ENCODE measurements at places on chromosomes 11 and 22.

GRCh38 chr11:60905551-60906113 is 753 bp downstream of the PRPF19 start:
- peak; percentile 45 for DNase-seq

GRCh38 chr11:16043617-16044016 is 312.7 kb downstream of the SOX6 start:
- DNase-seq: no peak

- DNase-seq: no peak
Observed at GRCh38 chr22:25797498-25798290, 55.7 kb downstream of the MYO18B start.

DNA sequence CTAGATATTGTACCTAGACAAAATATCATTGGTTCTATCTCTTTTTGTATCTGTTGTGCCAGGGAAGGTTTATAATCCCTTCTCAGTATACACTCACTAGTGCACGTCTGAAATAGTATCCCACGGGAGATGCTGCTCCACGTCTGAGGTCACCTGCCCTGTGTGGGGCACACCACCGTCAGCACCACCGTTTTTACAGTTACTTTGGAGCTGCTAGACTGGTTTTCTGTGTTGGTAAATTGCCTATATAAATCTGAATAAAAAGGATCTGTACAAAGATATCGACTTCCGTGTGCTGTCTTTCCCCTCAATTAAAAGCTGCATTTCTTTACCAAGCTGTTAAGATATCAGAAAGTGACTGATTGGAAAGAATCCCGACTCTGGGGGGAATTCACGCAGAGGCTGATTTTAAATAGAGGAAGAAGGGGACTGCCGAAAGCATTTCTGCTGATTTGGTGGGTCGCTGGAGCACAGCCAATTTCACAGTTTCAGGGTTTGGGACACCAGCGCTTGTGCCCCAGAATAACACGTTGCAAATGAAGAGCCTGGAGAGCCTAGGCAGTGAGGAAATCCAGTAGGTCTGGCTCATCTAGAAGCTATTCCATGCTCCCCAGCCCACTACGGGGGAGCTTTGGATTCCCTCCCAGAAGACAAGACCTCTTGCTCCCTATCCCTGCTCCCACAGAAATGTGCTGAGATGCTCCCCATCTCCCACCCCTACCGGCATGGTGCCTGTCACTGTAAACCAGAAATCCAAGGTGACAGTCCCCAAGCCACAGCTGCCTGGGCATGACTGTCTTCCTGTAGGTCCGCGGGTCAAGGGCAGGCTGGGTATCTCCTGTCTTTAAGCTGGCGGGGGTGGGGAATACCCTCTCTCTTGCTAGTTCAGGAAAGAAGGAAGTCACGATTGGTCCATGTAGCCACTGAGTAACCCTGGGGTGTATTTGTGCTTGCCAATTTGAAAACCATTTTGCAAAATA is 12.7 kb upstream of the MYO18B start:
- no peak for DNase-seq

GRCh38 chr11:16612566-16613261 is 125.7 kb upstream of the C11orf58 start:
- no peak for DNase-seq

- no peak for DNase-seq
Observed at GRCh38 chr11:80524349-80524748, 1083.5 kb upstream of the TENM4 start.

- DNase-seq: no peak
Observed at GRCh38 chr11:68961245-68961644, 19.5 kb downstream of the MRGPRD start.

DNA sequence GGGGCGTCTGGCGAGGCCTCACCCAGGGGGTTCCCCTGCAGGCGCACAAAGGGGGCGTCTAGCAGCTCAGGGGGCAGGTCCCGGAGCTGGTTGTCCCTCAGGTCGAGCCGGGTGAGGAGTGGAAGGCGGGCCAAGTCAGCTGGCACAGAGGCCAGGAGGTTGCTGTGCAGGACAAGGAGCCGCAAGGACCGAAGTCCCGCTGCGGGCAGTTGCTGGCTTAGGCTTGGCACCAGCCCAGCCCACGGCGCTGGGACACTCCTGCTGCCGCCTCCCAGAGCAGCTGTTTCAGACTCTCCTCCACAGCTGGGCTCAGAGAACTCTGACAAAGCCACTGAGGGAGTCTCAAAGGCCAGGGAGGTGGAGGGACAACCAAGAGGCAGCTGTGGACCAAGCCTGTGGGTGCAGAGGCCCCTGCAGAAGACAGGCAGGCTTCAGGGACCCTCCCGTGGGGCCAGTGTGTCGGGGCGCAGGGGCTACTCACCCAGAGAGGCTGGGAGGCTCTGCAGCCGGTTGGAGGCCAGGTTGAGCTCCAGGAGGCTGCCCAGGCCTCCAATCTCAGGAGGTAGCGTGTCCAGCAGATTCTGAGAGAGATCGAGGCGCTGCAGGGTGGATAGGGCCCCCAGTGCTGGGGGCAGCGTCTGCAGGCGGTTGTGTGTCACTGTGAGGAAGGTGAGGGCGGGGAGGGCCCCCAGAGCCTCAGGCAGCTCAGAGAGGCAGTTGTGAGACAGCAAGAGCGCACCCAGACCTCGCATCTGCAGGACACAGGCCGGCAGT is 2.2 kb downstream of the PIDD1 start:
- DNase-seq: no peak

DNA sequence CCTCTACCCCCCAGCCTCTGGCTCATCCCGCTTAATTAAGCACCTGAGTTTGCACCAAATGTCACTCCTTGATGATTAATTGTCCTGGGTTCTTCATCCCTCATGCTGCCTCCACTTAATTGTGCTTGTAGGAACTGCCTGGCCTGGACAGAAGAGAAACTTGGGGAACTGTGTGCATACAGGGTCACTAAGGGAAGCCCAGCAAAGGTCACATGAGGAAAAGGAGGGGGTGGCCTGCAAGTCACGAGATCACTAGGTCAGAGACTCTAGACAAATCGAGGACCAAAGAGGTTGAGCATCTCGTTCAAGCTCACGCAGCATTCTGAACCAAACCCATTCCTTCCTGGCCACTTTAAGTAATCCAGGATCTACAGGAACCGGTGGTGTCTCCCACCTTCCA is 75.8 kb downstream of the PDE2A start:
- no peak for DNase-seq

- no peak for DNase-seq
Observed at GRCh38 chr11:106717222-106717621, 301.1 kb downstream of the GUCY1A2 start.

DNA sequence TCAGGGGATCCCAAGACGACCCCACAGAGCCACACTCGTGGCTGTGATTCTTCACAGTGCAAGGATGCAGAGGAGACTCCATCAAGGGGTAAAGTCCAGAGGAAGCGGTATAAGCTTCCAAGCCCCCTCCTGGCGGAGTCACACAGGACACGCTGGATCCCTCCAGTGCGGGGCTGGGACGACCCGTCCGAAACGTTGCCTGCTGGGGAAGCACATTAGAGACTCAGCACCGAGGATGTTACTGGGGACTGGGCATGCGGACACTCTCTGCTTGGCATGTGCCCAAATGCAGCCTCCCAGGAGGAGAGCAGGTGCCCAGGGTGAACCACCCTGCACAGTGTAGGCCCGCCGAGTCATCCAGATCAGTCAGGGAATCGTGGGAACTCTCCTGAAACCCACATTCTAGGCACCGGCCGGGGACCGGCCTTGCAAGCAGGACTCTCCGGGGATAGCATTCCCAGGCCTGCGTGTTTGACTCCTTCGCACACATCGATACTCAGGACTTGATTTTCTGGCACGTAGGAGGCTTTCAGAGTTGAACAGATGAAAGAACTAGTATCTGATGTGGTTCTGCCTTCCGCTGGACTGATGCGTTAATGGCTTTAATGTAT is 229.8 kb downstream of the TBC1D22A start:
- no peak for DNase-seq

DNA sequence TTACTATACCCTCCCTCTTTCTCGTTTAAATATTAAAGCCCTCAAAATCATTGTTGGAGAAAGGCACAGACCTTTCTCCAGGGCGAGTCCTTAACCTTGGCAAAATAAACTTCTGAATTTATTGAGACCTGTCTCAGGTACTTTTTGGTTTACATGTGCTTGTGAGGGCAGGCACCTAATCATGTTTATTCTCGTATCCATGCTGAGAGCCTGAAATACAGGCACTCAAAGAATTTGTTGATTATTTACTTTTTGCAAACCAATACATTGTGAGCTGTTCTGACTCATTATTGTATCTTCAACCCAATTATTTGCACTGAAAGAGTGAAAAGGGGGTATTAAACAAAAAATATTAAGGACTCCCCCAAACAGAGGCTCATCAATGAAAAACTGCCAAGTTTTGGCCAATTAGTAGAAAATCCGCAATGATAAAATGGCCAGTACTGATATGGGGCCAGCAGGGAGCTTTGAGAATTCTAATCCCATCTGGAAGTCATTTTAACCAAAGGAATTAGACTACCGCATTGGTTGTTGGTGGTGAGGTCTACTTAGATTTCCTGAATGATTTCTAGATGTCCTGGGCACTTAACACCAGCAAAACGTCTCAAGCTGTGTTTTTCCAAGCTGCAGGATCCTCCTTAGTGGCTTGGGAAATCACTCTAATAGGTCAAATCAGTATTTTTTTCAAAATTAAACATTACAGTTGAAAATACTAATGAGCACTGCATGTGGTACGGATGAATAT is 157.3 kb downstream of the SWAP70 start:
- no peak for DNase-seq

DNA sequence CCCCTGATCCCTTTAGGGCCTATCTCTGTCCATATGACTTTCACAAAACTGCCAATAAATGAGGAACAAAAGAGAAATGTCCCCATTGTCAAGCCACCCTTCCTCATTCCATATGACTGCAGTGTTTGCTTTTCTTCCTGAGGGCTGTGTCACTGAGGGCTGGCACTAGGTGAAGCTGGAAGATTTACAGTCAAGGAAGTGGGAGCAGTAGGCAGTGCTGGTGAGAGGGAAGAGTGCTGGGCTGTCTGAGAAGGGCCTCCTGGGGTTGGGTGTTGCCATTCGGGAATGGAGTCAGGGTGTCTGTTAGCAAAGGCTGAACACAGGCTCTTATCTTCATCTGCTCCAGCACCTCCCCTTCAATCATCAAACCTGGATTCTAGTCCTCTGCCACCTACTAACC is 30.9 kb downstream of the INSC start:
- DNase-seq: no peak

- DNase-seq: no peak
Observed at GRCh38 chr22:31162015-31162765, 2.2 kb downstream of the RNF185 start.

DNA sequence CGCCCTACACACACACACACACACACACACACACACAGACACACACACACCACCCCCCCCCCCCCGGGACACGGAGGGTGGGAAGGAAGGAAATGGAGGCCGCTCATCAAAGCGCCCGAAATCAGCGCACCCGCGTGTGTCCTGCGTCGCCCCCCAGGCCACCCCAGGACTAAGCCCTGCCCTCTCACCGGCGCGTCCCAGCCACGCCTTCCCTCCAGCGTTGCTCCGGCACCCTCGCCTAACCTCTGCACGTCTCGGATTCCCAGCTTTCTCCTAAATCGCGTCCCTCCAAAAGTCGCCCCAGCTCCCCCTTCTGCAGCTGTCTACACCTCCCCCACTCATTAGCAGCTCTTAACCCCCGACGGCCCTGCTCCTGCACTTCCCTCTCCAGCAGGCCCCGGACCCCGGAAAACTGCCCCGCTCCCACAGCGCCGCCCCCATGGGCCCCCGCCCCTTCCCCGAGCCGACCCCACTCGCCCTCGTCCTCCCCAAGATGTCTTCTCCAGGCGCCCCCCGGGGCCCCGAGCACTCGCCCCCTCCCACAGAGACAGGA is 557 bp downstream of the PACSIN2 start:
- DNase-seq: no peak

- DNase-seq: no peak
Observed at GRCh38 chr22:46036558-46037408, 59.8 kb upstream of the WNT7B start.

GRCh38 chr11:50181334-50181733 is 148.7 kb downstream of the OR4C45 start:
- DNase-seq: no peak

- DNase-seq: no peak
Observed at GRCh38 chr11:71340086-71340606, 87.8 kb upstream of the SHANK2 start.

- DNase-seq: peak; percentile 10
Observed at GRCh38 chr11:71342951-71343827, 90.8 kb upstream of the SHANK2 start.

DNA sequence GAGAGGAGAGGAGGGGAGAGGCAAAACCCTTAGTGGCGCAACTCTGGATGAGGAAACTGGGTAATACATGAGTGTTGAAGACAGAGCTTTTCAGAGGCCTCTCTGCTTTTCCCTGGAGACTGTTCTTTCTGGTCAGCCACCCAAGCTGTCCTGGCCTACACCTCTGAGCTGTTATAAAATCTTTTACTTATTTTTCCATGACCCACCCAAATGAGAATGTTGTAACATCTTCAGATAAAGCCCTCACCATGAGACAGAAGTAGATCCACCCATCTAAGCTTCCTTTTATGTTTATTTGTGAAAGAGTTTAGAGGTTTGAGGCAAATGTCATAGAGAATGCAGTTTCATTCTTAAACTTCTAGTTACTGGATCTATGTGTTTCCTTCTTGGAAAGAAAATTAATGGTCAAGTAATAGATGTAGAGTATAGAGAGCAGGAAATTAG is 20.3 kb upstream of the APLP2 start:
- DNase-seq: no peak

GRCh38 chr11:36030731-36031281 is 86.9 kb downstream of the LDLRAD3 start:
- no peak for DNase-seq

GRCh38 chr11:44445500-44446365 is 119.7 kb upstream of the CD82 start:
- no peak for DNase-seq

DNA sequence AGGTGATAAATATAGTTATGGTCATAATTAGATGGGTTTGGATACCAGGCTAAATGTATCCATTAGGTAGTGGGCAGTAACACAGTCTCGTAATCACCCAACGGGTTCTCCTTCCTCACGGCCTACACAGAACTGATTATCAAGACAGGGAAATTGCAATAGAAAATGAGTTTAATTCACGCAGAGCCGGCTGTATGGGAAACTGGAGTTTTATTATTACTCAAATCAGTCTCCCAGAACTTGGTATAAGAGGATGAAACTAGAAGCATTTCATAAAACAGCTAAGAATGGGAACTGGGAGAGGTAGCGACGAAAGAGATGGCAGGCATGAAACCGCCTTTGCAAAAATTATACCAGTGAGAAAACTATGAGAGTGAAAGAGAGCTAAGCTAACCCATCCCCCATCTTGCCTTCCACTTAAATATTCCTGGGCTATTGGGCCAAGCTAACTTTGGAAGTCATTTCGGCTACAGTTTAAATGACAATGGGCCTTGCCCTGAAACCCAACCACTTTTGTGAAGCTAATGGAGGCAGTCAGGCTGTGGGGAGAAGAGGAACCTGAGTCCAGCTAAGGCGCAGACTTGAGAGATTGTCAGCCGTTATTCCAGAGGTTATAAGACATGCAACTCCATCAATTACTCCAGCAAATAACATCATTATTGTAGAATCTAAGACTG is 29.6 kb downstream of the CTSC start:
- DNase-seq: no peak

DNA sequence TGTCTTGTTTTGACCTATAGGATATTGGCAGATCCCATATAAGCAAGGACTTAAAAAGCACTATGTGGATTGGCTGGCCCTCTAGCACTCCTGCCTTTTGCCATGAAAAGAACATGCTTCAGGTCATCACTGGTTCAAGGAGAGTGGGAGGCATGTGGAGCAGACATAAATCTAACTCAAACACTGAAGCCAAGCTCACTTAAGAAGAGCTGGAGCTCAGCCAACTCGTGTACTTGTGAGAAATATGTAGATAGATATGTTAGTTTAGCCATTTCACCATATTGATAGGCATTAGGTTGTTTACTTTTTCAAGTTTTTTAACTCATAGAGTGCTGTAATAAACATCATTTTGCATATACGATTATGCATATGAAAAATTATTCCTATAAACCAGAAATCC is 19.9 kb upstream of the BBOX1 start:
- DNase-seq: peak; percentile 47

All from iris pigment epithelial cell (primary cell).